ENCODE measurements at places on chromosomes 3 and 15. TPM values are rescaled to one million over a fixed set of nuclear protein-coding genes. Genes with fewer than 3 reads are reported as not detected.

The LEKR1 gene
- 1.2 TPM for polyA plus RNA-seq

DNA sequence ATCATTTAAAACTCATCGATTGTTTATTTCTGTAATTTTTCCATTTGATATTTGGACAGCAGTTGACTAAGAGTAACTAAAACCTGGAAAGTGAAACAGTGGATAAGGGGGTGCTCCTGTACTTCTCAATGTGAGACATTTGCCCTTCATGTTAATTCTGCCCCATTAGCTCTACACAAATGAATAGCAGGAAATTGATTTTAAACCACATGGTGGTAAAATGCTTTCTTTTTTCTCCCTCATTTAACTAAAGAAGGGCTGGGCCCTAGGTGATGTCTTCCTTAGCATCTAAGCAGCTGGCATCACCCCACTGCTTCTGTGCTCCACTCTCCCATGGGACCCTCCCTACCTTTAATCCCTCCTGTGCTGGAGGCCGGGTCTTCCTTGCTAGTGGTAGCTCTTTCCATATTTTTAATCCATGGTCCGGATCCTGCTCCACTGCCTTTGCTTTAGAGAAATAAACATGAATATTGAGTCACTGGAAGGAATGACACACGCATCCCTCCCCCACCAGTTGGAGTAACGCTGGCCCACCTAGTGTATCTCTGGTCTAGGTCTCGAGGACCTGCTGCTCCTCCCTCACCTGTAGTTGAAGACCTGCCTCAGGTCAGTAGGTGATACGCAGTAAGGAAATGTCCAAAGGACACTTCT lies 30.2 kb upstream of the LAMP3 start:
- DNase-seq = no peak

- no peak for DNase-seq
These were observed 20.7 kb downstream of the TATDN2 start for GRCh38 chr3:10268930-10269329.

- no peak for DNase-seq
These were observed 28.9 kb downstream of the EAF1 start for GRCh38 chr3:15456321-15456720.

- peak; percentile 10 for DNase-seq
These were observed 14.8 kb upstream of the INSYN1 start for GRCh38 chr15:73767806-73768501.

The CFAP161 gene
- 0.32 TPM for polyA plus RNA-seq

The CP gene
- polyA plus RNA-seq = 14.5 TPM

DNA sequence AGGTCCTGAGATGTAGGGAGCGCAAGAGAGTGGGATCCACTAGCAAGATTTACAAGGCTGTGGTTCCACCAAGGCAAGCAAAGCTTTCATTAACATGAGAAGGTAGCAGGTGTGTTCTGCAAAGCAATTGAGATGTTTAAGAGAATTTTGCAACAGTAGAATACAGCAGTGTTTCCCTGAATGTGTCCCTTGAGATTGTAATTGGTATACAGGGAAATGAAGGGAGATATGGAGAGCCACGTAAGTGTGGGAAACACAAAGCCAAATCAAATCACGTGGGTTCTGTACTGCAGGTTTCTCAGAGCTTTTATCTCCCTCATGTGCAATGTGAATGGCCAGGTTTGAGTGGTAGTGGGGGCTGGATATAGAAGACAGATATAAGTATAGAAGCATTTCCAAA lies 67.3 kb downstream of the ATG7 start:
- DNase-seq = no peak

The NOX5 gene
- polyA plus RNA-seq = 0.09 TPM

GRCh38 chr3:15757824-15758223 lies 40.0 kb downstream of the ANKRD28 start:
- no peak for DNase-seq

- no peak for DNase-seq
These were observed 20.5 kb downstream of the FGD5 start for GRCh38 chr3:14839236-14839635.

The TFG gene
- 89.0 TPM for polyA plus RNA-seq

The GOLGA6L4 gene
- 1.0 TPM for polyA plus RNA-seq

GRCh38 chr3:9214599-9214998 lies 34.8 kb downstream of the SRGAP3 start:
- DNase-seq = no peak

DNA sequence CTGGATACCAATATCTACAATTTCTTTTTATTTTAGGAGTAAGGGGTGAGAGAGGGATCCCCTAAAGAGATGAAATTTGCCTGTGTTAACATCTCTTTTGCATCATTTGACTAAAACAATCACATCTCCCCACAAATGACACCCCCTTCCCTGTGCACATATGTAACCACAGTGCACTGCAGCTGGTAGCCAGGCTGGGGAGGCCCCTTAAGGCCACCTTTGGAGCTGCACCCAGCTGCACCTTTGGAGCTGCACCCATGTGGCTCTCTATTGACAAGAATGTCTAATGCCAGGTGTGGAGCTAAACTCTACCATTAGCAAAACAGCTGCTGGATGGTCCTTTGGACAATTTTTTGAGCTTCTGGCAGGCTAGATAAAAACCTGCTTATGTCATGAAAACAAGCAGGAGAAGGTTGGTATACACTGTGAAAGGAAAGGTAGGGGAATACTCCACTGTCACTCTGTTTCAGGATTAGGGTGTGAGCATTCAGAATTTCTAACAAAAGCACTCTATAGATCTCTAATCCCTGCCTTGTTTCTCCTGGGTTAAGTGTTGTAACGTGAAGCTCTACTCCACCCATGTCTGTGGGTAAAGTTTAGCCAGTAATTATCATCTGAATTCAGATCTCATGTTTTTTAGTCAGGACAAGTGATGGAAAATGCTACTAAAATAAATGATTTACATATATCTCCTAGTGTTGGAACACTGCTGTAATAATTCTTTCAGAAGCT lies 52.1 kb downstream of the TFG start:
- no peak for DNase-seq
